ENCODE measurements at places on chromosomes 12 and 14. TPM values are rescaled to one million over a fixed set of nuclear protein-coding genes. Genes with fewer than 3 reads are reported as not detected.

GRCh38 chr12:123398550-123399254, 14.8 kb downstream of the KMT5A start:
- no peak for DNase-seq

MUCL1 gene
- polyA plus RNA-seq, result 0.13 TPM

- no peak for DNase-seq
Observed at GRCh38 chr12:126936181-126936851, 1330.7 kb upstream of the TMEM132C start.

DNA sequence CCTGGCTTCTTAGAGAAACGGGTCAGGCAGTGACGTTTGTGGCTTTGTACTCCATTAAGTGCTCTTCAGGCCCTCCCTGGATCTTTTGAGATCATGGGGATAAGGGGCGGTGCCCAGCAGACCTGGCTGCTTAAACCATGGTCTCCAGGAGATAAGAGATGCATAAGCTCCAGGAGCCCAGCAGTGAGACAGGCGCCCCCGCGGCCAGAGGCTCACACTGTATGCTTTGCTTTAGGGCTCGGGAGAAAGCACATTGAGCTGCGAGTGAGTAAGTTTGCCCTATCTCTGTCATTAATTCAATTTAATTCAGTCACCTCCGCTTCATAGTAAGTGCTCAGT, 359.5 kb downstream of the CACNA1C start:
- no peak for DNase-seq

- DNase-seq, result no peak
Observed at GRCh38 chr14:105980224-105980623, 453.8 kb downstream of the TMEM121 start.

HVCN1 gene
- polyA plus RNA-seq, result 1.8 TPM

DNA sequence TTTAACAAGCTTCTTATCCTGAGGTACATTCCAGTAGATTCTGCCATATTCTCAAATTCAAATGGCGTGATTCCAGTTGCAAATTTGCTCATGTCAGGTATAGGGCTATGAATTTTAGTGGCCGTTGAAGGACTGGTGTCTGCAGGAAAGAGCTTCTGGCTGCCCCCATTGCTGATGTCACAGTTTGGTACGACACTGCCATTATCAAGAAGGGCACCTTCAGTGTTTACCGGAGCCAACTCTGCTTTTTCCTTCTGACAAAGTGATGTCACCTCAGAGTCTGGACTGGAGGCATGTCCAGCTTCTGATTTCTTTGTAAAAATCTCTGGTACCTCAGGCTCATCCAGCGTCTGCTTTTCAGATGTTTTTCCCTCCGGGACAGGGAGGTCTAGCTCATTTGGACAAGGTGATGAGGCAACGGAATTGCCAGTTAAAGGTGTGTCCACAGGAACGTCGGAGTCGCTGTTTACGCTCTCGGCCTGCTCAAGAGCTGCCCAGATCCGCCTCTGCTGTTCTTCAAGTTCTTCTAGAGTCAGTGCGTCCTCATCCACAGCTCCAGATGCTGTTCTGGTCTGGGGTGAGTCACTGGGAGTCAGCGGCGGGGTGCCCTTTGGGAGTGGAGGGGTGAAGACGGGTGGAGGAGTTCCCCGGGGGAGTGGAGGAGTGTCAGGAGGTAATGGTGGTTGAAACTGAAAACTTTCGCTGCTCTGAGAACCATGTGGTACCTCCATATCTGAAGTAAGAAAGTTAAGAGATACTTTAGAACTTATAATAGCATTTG, 27.0 kb downstream of the ZCCHC8 start:
- peak; percentile 29 for DNase-seq

- DNase-seq, result no peak
Observed at GRCh38 chr12:125331342-125332052, 266.3 kb downstream of the AACS start.

DNA sequence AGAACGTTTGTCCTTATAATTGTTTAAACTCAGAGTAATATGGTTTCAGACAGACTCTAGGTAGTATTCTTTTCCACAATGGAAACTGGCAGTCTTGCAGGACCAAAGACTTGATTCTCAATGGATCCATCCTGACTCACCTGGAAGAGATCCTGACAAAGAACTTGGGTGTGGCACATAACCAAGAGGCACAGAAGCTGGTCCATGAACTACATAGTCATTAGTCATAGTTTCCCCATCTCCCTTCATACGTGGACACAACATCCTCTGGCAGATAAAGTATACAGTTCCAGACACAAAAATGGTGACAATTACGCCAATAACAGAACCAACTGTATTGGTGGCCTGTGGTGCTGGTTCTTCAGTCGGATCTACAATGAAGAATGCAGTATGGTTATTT, 55.8 kb downstream of the BCL2L14 start:
- DNase-seq, result peak; percentile 80

DNA sequence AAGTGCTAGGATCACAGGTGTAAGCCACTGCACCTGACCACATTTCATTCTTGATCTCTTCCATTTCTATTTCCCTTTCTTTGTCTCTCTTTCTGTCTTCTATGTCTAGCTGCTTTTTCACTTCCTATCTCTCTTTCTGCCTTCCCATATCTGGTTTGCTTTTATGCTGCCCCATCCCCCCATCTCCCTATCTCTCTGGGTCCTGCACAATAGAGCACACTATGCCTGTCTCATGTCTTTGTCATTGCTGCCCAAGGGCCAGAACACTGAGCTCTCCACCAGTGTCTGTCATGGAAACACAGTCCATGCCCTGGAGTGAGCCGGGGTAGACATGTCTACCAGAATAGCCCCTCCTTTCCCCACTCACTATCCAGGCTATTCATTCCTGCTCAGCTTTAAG, 12.3 kb upstream of the RARG start:
- DNase-seq, result no peak

DNA sequence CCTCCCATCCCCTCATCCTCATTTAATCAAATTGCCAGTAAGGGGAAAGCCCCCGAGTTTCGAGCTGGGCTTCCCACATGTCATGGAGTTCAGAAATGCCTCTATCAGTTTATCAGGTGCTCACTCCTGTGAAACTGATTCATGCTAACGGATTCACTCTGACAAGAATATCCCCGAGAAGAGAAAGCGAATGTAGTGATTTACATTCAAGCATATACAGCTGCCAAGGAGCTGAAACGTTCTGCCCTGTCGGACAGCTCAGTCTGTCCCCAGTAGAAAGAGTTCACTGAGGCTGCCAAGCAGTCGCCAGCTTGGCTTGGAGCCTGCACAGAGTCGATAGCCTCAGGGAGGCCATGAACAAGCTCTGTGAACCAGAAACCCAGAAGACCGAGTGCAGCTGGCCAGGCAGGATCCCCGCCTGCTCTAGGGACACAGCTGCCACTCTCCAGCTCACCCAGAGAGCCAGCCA, 88.4 kb downstream of the TMCC3 start:
- DNase-seq, result peak; percentile 58

EGLN3 gene
- polyA plus RNA-seq, result 0.32 TPM
